ENCODE measurements at places on chromosomes 2 and 18. TPM values are rescaled to one million over a fixed set of nuclear protein-coding genes. Genes with fewer than 3 reads are reported as not detected.
A peak's percentile ranks its signal among the peaks of the same experiment; 100 is the strongest.

DNA sequence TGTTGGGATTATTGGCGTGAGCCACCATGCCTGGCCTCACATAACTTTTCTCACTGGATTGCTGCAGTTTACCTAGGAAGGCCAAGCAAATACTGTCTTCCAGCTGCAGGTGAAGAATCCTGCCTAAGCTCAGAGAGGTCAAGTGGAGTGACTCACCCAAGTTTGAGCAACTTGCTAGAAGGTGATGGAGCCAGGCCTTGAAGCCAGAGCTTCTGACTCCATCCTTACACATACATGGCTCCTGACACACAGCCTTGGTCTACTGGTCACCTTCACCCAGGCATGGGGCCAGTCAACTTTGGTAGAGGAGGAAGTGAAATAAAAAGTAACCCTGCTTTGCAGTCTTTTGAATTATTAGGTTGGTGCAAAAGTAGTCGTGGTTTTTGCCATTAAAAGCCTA, 93.5 kb downstream of the VWA3B start:
- no peak for DNase-seq

GRCh38 chr2:66434679-66435548, at the start of gene MEIS1:
Gene MEIS1 (plus strand): TSS chr2:66435125. CDS start chr2:66435857, 732 bp downstream.
- DNase-seq = peak; percentile 97

GRCh38 chr2:209682646-209683045, 89.0 kb upstream of the UNC80 start:
- no peak for DNase-seq

- no peak for DNase-seq
Observed at GRCh38 chr18:55853268-55853667, 265.3 kb upstream of the TCF4 start.

GRCh38 chr18:41199212-41199611, 755.8 kb upstream of the PIK3C3 start:
- no peak for DNase-seq

GRCh38 chr18:23131693-23132319, 3.5 kb upstream of the CABLES1 start:
- DNase-seq = no peak

DNA sequence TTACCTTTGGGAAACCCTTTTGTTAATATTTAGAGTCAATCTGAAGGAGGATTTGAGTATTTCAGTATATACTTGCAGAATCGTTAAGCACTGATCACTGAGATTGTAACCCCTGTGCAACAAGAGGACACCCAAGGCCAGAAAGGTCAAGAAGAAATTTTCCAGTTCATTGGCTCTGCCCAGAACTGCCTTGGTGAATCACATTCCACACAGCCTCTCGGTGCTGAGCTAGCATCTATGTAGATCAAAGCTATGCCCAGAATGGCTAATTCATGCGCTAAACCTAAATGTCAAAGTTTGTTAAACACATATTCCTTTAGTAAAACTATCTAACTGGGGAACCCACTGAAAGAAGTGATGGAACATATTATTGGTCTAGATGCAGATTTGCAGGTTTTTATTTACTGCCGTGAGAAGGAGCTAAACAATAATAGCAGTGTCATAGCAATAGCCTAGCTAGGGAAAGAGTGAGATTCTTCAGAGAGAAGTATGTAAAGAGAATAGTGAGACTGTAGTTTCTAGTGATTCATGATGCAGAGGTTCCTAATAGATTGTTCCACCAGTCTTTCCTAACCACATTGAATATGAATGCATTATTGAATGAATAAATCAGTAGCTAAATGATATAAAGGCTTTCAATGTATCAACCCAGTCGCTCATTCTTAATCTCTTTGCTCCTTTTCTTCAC, 423.2 kb upstream of the CRIM1 start:
- no peak for DNase-seq

- DNase-seq = no peak
Observed at GRCh38 chr2:136008205-136008865, 22.9 kb upstream of the DARS1 start.

Gene GREB1
- 9.1 TPM for total RNA-seq

Gene CNDP1
- 0.16 TPM for total RNA-seq

All from urinary bladder (tissue), 4 donors.